ENCODE measurements at places on chromosomes 7 and 10. TPM values are rescaled to one million over a fixed set of nuclear protein-coding genes. Genes with fewer than 3 reads are reported as not detected.

SLC39A12 gene
- not detected for total RNA-seq

PHF14 gene
- 33.5 TPM for total RNA-seq

LAMTOR4 gene
- 134 TPM for total RNA-seq

GRID2IP gene
- total RNA-seq = not detected

HNRNPH3 gene
- total RNA-seq = 35.1 TPM

SLC13A4 gene
- not detected for total RNA-seq

CDK5 gene
- 26.3 TPM for total RNA-seq

RGS10 gene
- 44.4 TPM for total RNA-seq

NPSR1 gene
- total RNA-seq = not detected

ITGA8 gene
- under 0.01 TPM for total RNA-seq

ERVW-1 gene
- total RNA-seq = not detected

HOXA11 gene
- 10.3 TPM for total RNA-seq

AMPH gene
- total RNA-seq = 3.9 TPM

MYO3A gene
- not detected for total RNA-seq

RARRES2 gene
- total RNA-seq = not detected

LRRC18 gene
- total RNA-seq = not detected

GIMAP5 gene
- 8.1 TPM for total RNA-seq

CNPY4 gene
- 30.5 TPM for total RNA-seq

ZPBP gene
- not detected for total RNA-seq

PDE6C gene
- total RNA-seq = not detected

PRRT4 gene
- 0.32 TPM for total RNA-seq

LMOD2 gene
- not detected for total RNA-seq

STEAP4 gene
- total RNA-seq = not detected

KLF14 gene
- 0.15 TPM for total RNA-seq

ABCA13 gene
- total RNA-seq = under 0.01 TPM

LEP gene
- total RNA-seq = not detected

ARHGEF35 gene
- total RNA-seq = 0.91 TPM

Data from epithelial cell of umbilical artery (primary cell).